Activated CD4-positive, alpha-beta T cell treated with anti-CD3 and anti-CD28 coated beads, Interleukin-2, amount 50 U/mL, for 24 hours (primary cell): ENCODE measurements at places on chromosomes 1 and 21.

DNA sequence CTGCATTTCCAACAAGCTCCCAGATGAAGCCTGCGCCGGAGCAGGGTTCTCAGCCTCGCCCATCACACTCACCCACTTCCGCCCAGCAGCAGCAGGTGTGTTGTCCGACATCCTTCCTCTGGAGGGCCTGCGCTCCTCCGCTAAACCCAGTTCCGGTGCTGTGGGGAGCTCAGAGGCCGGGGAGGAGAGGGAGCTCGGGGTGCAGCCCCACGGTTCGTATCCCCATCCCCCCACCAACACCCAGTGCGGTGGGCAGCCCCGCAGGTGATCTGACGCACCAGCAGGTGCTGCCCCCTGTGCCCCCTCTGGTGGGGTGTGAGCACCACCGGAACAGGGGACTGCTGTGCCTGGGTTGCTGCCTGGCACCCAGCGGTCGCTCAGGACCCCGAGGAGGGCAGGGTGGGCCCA, 3.4 kb upstream of the PEX10 start:
- DNase-seq = no peak

GRCh38 chr1:193131266-193131860, 9.5 kb downstream of the CDC73 start:
- DNase-seq = no peak

DNA sequence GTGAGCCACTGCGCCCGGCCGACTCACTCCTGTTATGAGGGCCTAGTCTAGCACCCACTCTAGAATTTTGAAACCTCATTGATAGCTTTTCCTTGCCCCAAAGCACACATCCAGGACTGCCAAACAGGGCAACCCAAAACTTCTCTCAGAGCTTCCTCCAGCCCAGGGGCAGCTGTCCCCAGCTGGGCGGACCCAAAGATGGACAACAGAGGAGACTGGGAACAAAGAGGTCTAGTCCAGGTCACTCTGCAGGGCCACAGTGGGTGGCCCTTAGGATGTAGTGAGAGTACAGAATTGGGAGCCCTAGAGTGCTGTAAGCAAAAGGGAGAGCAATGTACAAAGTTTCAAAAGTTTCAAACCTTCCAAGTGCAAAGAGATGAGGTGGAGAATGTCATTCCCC, 1.2 kb downstream of the CD34 start:
- DNase-seq = no peak

- no peak for DNase-seq
Measured at GRCh38 chr1:117128323-117129079, 7.0 kb upstream of the TRIM45 start.

- DNase-seq = no peak
Measured at GRCh38 chr1:151047925-151048644, 534 bp downstream of the C1orf56 start.

GRCh38 chr1:160486453-160486852, 36.6 kb downstream of the SLAMF6 start:
- DNase-seq = no peak

DNA sequence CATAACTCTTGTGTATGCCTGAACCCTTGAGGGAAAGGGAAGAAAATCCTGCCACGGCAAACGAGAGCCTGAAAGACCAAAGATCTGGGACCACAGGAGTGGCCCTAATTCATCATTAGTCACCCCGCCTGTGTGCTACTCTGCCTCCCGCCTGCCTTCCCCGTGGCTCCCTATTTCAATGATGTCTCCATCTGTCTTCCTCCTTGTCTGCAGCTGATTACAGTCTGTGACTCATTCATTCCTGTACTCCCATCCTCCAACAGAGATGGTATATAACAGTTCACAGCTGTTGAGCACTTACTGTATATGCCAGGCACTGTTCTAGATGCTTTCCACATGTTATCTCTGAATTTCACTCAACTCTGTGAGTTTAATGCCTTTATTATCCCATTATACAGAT, 96.6 kb downstream of the SEC16B start:
- DNase-seq = no peak

DNA sequence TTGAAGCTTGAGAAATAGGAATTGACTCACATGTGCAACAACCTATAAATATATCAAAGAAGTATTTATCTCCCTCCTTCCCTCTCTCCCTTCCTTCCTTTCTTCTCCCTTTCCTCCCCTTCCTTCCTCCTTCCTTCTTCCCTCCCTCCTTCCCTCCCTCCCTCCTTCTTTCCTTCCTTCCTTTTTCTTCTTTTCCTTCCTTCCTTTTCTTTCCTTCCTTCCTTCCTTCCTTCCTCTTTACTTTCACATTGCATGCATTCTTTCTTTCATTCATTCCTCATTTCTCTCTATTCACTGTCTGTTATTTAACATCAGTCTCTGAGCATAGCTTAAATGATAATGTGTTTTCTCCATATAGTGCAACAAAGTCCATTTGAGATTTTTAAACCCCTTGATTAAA, 214.2 kb downstream of the CHRM3 start:
- no peak for DNase-seq
